ENCODE measurements at places on chromosomes 5 and 9. TPM values are rescaled to one million over a fixed set of nuclear protein-coding genes. Genes with fewer than 3 reads are reported as not detected.

GRCh38 chr9:32701321-32702022 is 66.0 kb upstream of the TAF1L start:
- DNase-seq, result no peak

- DNase-seq, result no peak
Measured at GRCh38 chr9:107905308-107906020, 415.9 kb upstream of the KLF4 start.

GRCh38 chr5:132221781-132222648 is 5.6 kb downstream of the P4HA2 start:
- DNase-seq, result no peak

- peak; percentile 56 for DNase-seq
Measured at GRCh38 chr9:134585746-134586706, 55.6 kb upstream of the COL5A1 start.

DNA sequence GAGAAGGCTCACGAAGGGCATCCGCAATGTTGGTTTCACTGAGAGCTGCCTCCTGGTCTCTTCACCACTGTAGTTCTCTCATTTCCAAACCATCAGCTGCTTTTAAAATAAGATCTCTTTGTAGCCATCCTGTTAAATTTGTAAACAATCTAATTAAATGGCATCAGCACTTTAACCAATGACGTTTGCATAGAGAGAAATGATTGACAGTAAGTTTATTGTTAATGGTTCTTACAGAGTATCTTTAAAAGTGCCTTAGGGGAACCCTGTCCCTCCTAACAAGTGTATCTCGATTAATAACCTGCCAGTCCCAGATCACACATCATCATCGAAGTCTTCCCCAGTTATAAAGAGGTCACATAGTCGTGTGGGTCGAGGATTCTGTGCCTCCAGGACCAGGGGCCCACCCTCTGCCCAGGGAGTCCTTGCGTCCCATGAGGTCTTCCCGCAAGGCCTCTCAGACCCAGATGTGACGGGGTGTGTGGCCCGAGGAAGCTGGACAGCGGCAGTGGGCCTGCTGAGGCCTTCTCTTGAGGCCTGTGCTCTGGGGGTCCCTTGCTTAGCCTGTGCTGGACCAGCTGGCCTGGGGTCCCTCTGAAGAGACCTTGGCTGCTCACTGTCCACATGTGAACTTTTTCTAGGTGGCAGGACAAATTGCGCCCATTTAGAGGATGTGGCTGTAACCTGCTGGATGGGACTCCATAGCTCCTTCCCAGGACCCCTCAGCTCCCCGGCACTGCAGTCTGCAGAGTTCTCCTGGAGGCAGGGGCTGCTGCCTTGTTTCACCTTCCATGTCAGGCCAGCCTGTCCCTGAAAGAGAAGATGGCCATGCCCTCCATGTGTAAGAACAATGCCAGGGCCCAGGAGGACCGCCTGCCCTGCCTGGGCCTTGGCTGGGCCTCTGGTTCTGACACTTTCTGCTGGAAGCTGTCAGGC is 16.6 kb downstream of the SQSTM1 start:
- no peak for DNase-seq

DNA sequence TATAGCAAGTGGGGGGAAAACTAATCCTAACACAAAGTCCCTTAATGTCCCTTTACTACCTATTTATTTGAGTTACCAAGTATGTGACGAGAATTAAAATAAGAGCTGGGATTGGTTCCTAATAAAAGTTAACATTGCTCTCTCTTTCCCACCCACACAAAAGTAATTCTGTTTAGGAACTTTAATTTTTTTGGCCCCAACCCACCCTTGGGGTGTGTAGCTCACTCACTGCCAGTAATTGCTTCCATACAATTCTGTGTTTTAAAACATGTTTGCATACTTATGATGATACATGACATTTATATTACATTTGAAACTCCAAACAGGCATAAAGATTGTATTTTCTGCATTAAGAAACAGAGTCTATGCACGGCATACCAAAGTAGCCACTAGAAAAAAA is 106.5 kb downstream of the BNC2 start:
- DNase-seq, result no peak

DNA sequence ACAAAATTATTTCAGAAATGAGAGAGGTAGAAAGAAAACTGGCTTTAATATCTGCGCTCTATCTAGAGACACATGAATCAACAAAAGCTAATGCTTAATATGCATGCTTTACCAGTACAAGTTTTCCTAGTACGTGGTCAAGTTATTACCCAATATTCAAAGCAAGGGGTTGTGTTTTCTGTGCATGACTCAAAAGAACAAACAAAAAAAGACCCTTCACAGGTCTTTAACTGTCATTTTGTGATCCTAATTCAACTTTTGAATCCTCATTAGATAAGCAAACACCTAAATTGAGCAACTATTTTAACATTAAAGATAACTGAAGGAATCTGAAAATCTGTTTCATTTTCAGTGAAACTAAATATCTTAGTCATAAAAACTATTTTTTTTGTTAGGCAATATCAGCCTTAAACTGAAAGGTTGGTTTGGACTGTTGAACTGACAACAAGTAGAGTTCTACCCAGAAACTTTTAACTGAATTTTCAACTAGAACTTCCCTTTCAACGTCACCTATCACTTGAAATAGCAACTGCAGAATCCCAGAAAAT is 12.5 kb downstream of the ST8SIA4 start:
- DNase-seq, result no peak

- DNase-seq, result no peak
Measured at GRCh38 chr5:131628990-131629389, 6.0 kb downstream of the RAPGEF6 start.

DNA sequence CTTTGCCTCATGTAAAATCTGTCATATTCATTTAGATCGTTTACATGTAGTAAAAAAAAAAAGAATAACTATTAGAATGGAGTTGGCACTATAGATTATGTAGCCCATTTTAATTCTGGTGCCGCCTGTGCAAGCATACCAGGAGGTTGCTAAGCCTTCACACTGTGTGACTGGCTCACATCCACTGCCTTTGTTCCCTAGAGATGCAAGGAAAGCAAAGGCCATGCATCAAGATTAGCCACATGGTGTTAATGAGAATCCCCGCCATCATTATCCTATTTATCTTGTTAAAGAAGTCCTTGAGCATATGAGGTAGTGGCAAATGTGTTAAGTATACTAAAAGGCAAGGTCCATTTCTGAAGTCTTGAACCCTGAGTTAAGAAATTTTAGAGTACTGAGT is 279.6 kb downstream of the RFX3 start:
- no peak for DNase-seq

DNA sequence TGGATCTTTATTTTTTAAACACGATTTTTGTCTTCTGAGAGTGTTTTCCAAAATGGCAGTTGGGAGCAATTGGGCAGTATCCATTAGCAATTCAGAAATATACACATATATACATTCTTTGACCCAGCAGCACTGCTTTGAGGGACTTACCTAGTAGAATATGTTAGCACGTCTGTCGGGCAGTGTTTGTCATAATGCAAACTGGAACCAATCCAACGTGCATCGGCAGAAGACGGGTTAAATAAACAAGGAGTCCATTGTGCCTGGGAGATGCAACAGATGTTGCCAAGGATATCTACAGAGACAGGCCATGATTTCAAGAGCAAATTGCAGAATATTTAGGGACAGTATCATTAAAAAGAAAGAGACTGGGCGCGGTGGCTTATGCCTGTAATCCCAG is 107.0 kb downstream of the COL5A1 start:
- DNase-seq, result no peak

DNA sequence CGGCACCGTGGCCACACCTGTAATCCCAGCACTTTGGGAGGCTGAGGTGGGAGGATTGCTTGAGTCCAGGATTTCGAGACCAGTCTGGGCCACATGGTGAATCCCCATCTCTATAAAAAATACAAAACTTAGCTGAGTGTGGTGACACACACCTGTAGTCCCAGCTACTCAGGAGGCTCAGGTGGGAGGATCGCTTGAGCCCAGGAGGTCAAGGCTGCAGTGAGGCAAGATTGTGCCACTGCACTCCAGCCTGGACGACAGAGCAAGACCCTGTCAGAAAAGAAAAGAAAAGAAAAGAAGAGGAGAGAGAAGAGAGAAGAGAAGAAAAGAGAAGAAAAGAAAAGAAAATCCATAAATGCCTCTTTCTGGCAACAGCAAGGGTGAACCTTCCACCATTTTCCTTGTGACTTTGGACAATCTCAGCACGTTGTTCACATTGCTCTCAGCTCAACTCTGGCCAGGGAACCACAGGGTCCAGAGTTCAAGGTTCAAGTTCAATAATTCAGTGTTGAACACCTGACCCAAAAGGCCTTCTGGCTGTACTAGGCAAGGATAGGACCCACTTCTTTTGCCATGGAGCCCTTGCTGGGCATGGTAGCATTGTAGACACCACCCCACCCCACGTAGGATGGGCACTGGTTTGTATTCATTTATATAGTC is 14.6 kb upstream of the DUSP1 start:
- peak; percentile 33 for DNase-seq

- no peak for DNase-seq
Measured at GRCh38 chr5:143491646-143492045, 88.2 kb upstream of the NR3C1 start.

DNA sequence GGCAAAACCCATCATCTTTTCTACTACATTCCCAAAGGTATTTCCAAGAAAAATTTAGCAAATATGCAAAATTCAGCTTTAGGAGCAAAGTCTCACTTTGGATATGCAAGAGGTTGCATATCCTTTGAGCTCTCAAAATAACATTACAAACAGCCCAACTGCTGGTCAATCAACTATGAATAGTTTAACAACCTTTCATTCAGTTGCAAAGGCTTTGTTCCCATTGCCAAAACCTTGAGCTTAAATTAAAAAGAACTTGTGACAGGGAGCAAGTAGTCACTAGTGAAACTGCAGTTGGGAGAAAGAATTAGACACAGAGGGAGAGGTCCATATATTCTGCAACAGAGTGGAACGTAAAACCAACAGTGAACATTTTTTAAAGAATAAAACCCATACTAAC is 8.8 kb downstream of the ZNF608 start:
- no peak for DNase-seq

DNA sequence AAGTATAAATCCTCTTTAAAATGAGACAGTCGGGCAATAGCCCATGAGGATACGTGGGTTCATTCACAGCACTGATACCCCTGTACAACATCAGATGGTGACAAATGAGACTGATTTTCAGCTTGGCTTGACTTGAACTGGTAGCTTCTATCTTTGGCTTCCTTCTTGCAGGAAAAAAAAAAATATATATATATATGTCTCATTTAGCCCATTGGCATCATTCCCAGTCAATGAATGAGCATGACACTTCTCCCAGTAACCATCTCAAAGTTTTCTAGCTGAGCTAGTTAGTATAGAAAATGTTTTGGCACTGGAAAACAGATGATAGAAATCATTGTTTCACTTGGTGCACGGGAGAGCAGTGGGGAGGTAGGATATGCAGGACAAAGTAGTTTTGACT is 222.5 kb upstream of the TAS2R1 start:
- DNase-seq, result no peak

DNA sequence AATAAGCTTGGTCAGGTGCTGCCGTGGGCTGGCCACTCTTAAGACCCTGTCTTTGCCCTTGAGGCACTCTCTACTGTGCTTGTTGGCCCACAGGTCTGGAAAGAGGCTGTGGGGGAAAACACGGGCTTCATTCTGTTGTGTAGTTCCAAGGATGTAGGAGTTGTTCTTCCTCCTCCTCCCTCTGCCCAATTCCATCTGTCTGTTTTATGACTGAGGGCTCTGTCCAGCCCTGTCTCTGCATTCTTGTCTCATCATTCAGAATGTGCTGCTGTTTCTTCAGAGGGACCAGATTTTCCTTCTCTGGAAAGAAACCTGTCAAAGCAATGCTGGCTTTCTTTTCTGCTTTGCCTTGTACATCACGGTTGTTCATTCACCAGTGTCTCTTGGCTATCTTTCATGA is 84.1 kb downstream of the MAP1B start:
- DNase-seq, result no peak

- no peak for DNase-seq
Measured at GRCh38 chr5:60372786-60373185, 327.2 kb downstream of the DEPDC1B start.

DNA sequence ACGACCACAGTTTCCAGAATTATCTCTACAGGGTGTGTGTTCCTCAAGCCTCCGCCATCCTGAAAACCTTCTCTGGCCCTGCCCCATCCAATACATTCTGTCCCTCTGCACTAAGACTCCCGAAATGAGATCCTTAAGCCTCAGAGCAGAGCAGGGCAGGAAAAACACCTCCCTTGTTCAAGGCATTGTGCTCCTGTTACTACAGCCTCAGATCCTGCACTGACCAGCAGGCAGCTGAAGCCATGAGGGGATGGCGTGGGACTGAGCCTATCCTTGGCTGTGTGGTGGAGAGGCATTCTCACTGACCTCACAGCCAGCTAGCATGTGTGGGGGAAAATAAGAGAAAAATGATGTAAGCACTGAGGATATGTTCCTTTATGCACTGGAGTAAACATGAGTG is 106.7 kb upstream of the PHYKPL start:
- DNase-seq, result no peak

DNA sequence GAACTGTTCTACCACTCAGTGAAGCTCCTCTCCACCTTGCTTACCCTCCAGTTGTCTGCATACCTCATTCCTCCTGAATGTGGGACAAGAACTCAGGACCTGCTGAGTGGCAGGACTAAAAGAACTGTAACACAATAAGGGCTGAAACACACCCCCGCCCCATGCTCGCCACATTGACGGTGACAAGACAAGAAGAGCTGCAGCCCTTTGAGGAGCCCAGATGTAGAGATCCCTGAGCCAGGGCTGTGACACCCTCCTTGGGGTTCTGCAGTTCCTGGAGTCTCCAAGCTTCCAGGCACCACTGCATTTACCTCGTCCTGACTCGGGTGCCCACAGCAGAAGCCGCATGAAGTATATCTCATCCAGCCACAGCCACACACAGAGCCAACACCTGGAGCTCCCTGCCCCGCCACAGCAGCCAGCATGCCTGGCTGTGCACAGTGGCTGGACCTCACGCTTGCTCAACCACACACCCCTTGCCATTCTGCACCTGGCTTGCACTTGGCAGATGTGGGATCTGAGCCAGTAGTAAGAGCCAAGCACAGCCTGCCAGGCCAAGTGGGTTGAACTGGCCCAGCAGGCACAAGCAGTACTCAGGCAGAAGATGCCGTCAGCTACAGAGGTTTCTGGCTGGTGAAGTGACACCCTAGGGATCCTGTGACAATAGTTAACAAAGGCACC is 166.1 kb downstream of the RNF180 start:
- DNase-seq, result no peak

- no peak for DNase-seq
Measured at GRCh38 chr9:111005746-111006470, 32.4 kb downstream of the LPAR1 start.

DNA sequence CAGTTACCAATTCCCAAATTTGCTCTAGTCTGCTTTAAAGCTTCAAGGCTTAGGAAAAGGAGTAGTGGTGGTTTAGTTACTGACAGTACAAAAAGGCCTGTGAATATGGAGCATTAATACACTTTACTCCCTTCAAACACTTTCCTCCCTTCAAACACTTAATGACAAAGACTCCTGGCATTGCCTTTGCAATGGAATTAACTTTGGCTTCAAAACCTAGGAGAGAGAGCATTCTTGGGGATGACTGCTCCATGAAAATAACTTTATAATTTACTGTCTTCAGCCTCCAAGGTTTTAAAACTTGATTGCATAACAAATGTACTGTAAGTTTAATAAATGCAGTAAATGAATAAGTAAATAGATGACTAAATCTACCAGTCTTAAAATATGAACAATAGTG is 185.6 kb downstream of the TRPM3 start:
- DNase-seq, result no peak

- no peak for DNase-seq
Measured at GRCh38 chr5:135593141-135593540, 14.3 kb upstream of the CXCL14 start.

The NR6A1 gene
- 10.1 TPM for total RNA-seq

The ZNF462 gene
- total RNA-seq, result 25.8 TPM

The PRRX2 gene
- 9.9 TPM for total RNA-seq

The CNTNAP3 gene
- 91.9 TPM for total RNA-seq

The SEMA6A gene
- 11.6 TPM for total RNA-seq

The DNAH5 gene
- 0.15 TPM for total RNA-seq

The MSX2 gene
- 8.8 TPM for total RNA-seq

The PDE6A gene
- total RNA-seq, result 1.4 TPM

Data from suprapubic skin (tissue), 4 donors.